ENCODE measurements at places on chromosomes 1 and 21.
A peak's percentile ranks its signal among the peaks of the same experiment; 100 is the strongest.

DNA sequence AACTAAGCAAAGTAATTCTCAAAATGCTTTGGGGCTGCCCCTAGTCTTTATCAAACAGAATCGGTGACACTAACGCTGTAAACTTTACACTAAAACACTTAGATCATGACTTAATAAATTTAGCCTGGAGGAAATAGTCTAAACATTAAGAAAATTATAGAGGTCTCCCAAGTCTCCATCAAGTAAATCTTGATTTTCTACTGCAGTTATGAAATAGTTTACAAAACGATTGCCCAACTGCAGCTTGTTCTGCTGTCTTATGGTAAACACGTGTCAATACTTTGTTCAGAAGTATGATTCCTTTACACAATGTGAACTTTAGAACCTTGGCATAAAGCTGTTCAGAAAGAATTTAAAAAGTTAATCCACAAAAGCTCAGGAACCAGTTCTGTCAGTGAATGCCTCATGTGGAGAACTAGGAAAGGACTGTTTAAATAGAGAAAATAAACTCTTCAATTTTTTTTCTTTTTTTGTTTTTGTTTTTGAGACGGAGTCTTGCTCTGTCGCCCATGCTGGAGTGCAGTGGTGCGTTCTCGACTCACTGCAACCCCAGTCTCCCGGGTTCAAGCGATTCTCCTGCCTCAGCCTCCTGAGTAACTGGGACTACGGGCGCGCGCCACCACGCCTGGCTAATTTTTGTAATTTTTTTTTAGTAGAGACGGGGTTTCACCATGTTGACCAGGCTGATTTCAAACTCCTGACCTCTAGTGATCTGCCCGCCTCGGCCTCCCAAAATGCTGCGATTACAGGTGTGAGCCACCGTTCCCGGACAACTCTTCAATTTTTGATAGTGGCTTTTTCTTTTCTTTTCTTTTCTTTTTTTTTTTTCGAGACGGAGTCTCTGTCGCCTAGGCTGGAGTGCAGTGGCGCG, 1.6 kb downstream of the DDI2 start:
- H3K27ac ChIP-seq, result peak overlapping the region; percentile 96
- peak overlapping the region; percentile 92 for H3K4me3 ChIP-seq
- peaks cover 52% of the 10 kb centered on the region for H3K4me1 ChIP-seq
- no peaks in the 10 kb centered on the region for H3K27me3 ChIP-seq

DNA sequence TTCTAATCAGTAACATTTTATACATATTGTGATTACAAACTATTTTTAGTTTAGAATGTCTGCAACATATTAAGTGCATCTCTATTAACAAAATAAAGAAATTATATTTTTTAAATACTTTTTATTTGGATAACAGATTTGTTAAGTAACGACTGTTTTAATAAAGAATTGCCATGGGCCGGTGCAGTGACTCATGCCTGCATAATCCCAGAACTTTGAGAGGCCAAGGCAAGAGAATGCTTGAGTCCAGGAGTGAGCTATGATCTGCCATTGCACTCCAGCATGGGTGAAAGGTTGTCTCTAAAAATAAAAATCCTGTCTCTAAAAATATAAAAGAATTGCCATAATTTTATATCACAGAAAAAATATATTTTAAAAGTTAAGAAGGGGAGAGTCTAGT, 4.1 kb downstream of the LRRIQ3 start:
- H3K27me3 ChIP-seq, result no peaks in the 10 kb centered on the region
- H3K27ac ChIP-seq, result no peak overlapping the region
- no peak overlapping the region for H3K4me3 ChIP-seq
- no peak for DNase-seq

GRCh38 chr1:118210723-118211110, 25.7 kb upstream of the SPAG17 start:
- no peaks in the 10 kb centered on the region for H3K4me1 ChIP-seq
- H3K27ac ChIP-seq, result no peak overlapping the region
- H3K4me3 ChIP-seq, result no peak overlapping the region
- DNase-seq, result no peak
- H3K36me3 ChIP-seq, result no peaks in the 10 kb centered on the region

DNA sequence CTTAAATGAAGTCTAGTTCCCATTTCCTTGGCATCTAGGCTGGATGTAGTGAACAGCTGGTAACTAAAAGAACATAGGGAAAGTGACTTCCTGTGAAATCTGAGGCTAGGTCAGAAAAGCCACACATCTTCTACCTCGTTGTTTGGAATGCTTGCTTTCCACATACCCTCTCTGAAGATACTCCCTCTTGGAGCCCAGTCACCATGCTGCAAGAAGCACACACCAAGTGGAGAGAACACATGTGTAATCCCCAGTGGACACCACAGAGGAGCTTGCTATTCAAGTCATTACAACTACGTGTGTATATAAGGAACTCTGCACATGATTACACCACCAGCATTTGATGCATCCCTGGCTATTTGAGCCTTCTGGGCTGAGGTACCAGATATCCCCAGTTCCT, 125.9 kb downstream of the RGS21 start:
- no peak overlapping the region for H3K4me3 ChIP-seq
- H3K27ac ChIP-seq, result no peak overlapping the region

GRCh38 chr21:25887166-25887565, 152.4 kb downstream of the GABPA start:
- H3K36me3 ChIP-seq, result peaks cover 7% of the 10 kb centered on the region
- H3K27ac ChIP-seq, result no peak overlapping the region
- H3K4me1 ChIP-seq, result no peaks in the 10 kb centered on the region
- H3K4me3 ChIP-seq, result no peak overlapping the region

- H3K27me3 ChIP-seq, result no peaks in the 10 kb centered on the region
- no peak overlapping the region for H3K4me3 ChIP-seq
- H3K4me1 ChIP-seq, result peaks cover 5% of the 10 kb centered on the region
- no peak overlapping the region for H3K27ac ChIP-seq
- H3K36me3 ChIP-seq, result peaks cover 16% of the 10 kb centered on the region
- no peak for DNase-seq
Observed at GRCh38 chr1:24438423-24438901, 22.9 kb downstream of the NIPAL3 start.

GRCh38 chr1:118101515-118101844, 83.5 kb downstream of the SPAG17 start:
- H3K4me1 ChIP-seq, result no peaks in the 10 kb centered on the region
- no peak overlapping the region for H3K27ac ChIP-seq
- H3K27me3 ChIP-seq, result no peaks in the 10 kb centered on the region
- no peak overlapping the region for H3K4me3 ChIP-seq

- no peak overlapping the region for H3K4me3 ChIP-seq
- peaks cover 7% of the 10 kb centered on the region for H3K36me3 ChIP-seq
- H3K27me3 ChIP-seq, result peaks cover 11% of the 10 kb centered on the region
- no peak overlapping the region for H3K27ac ChIP-seq
Observed at GRCh38 chr1:217018648-217019047, 295.4 kb upstream of the ESRRG start.

Data from naive B cell (primary cell).